Fibroblast of the conjunctiva (primary cell): ENCODE measurements at places on chromosomes 4 and X.

GRCh38 chr4:141896687-141897086, 260.3 kb downstream of the IL15 start:
- DNase-seq: no peak

- DNase-seq: peak; percentile 55
Observed at GRCh38 chr4:168917138-168917779, 92.8 kb downstream of the CBR4 start.

DNA sequence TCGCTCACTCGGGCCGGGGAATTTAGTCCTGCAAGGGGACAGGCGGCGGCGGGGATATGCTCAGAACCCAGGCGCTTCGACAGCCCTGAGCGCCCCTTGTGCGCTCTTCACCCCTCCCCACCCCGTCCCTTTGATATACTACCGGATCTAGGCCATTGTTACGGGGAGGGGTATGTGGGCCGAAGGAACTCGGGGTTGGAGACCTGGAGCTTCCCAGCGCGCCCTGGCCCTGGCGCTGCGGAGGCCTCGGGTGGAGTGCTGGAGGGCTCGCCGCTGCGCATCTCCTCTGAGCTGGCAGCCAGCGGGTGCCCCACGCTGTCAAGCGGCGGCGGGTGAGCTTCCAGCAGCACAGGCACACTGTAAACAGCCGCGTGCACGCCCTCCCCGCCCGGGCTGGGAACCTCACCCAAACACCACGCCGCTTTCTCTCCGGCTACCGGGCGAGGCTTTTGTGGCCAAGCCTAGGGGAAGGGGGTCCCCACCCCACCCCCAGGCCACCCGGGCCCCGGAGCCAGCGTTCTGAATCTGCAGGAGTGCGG, 54.5 kb upstream of the BCOR start:
- DNase-seq: no peak

- DNase-seq: peak; percentile 41
Observed at GRCh38 chr4:86496094-86497080, 97.7 kb upstream of the PTPN13 start.

GRCh38 chrX:40105835-40106675, 8.3 kb upstream of the BCOR start:
- DNase-seq: no peak

GRCh38 chr4:25865586-25865985, 2.8 kb upstream of the SEL1L3 start:
- no peak for DNase-seq

DNA sequence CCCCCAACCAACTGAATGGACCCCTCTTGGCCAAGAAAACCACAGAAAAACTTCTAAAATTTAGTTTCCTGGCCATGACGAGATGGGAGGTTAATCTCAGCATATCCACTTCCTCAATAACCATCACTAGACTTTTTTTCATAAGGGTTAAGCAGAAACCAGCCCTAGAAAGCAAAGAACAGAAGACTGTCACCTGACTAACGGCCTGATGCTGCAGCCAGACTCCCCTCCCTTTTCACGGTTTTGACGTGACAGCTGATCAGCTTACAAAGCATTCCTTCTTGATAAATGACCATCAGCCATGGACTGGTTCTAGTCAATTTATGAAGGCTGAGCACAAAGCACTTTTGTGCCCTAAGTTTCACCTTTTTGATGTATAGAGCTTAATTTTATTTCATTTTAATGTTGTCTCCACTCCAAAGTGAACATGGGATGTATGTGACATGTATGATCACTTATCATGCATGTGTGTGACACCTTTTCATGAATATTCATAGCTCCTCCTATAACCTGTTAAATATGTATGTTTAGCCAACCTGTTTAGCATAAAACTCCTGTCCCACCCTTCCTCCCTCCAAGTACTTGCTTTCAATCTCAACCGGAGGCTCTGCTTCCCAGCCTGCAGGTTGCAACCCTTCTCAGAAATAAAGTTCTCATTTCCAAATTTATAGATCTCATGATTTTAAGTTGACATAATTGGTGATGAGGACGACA, 56.3 kb downstream of the SERTM2 start:
- no peak for DNase-seq

GRCh38 chrX:43853225-43853828, 28.9 kb downstream of the MAOB start:
- DNase-seq: no peak

- DNase-seq: no peak
Observed at GRCh38 chrX:72037601-72038000, 94.1 kb downstream of the RTL5 start.

DNA sequence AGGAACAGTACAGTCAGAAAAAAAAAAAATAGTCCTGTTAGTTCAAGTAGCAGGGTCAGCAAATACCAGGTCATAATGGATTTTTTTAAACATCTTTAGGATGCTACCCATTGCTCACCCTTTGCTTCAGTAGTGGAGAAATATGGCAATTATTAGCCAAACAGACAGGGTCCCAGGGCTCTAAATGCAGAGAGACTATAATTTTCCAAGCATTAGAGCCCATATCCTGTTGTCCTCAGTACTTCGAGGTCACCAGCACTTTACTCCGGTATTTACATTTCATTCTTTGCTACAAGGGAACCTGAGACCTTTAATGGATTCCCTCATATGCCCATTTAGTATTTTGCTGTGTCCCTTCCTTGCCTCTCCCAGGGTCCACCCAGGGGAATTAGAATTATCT, 1562.9 kb upstream of the TENM3 start:
- DNase-seq: no peak

- no peak for DNase-seq
Observed at GRCh38 chr4:25844961-25845712, 17.7 kb downstream of the SEL1L3 start.

DNA sequence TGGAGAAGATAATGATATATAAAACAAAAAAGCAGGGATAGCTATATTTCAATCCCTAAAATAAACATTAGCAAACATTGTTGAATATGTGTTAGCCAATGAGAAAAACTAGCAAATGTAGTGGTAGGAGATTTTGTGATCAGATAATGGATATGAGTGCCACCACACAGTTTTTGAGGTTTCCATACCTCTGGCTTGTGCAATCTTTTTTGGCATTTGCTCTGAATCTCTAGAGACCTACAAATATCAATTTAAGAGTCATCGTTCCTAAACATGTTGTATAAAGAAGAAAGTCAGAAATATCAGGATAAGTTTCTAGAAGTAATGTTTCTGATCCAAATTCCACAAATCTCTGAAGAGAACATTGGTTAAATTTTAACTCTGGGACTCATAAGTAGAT, 308.7 kb downstream of the PDGFC start:
- DNase-seq: no peak

GRCh38 chr4:141229408-141230101, 8.9 kb downstream of the ZNF330 start:
- no peak for DNase-seq

- peak; percentile 40 for DNase-seq
Observed at GRCh38 chr4:109113521-109113920, 188.9 kb downstream of the COL25A1 start.

DNA sequence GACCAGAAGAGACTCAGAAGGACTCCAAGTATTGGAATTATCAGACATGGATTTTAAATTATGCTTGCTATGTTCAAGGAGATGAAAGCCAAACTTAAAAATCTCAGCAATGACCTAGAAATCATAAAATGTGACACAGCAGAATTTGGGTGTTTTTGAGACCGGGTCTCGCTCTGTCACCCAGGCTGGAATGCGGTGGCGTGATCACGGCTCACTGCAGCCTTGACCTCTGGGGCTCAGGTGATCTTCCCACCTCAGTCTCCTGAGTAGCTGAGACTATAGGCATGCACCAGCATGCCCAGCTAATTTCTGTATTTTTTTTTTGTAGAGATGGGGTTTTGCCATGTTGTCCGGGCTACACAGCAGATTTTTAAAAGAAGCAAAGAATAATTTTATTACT, 12.7 kb downstream of the TAB3 start:
- no peak for DNase-seq

DNA sequence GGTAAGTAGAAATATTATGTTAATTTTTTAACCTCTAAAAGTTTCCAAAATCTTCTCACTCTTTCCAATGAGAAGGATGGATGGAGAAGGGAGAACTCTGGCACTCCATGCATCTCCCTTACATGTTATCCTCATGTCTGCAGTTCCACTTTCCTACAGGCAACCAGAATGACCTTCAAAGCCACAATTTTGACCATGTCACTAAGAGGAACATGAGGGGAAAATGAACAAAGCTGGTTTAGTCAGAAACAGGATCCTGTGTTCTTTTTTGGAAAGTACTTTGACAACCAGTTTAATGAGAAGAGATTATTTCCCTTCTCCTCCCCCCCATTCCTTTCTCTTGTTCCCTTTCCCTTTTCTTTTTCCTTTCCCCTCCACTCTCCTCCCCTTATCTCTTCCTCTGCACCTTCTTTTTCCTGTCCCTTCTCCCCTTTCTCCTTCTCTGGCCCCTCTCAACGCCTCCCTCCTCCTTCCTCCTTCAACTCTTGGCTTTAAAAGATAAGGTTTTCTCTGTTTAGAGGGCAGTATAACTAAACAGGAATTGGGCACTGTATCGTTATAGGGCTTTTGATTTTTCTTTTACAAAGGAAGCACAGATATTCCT, 42.5 kb downstream of the DTHD1 start:
- no peak for DNase-seq

DNA sequence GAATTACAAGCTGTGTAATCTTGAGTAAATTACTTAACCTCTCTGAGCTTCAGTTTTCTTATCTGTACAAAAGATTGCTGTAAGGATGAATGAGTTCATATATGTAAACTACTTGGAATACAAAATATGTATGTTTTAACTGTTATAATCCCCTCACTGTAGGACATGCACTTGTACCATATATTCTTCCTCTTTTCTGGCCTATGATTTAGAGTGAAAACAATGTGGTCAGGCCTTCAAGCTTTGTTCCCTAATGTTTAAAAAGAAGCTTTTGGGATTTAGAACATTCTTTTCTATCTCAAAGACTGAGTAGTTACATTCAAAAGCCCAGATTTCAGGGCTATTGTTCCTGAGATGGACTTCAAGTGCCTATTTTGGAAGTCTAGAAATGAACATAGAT, 26.7 kb upstream of the GPRIN3 start:
- no peak for DNase-seq

- no peak for DNase-seq
Observed at GRCh38 chr4:167183036-167183435, 51.3 kb downstream of the SPOCK3 start.

GRCh38 chr4:181020456-181020855, 1222.7 kb upstream of the TENM3 start:
- DNase-seq: no peak

DNA sequence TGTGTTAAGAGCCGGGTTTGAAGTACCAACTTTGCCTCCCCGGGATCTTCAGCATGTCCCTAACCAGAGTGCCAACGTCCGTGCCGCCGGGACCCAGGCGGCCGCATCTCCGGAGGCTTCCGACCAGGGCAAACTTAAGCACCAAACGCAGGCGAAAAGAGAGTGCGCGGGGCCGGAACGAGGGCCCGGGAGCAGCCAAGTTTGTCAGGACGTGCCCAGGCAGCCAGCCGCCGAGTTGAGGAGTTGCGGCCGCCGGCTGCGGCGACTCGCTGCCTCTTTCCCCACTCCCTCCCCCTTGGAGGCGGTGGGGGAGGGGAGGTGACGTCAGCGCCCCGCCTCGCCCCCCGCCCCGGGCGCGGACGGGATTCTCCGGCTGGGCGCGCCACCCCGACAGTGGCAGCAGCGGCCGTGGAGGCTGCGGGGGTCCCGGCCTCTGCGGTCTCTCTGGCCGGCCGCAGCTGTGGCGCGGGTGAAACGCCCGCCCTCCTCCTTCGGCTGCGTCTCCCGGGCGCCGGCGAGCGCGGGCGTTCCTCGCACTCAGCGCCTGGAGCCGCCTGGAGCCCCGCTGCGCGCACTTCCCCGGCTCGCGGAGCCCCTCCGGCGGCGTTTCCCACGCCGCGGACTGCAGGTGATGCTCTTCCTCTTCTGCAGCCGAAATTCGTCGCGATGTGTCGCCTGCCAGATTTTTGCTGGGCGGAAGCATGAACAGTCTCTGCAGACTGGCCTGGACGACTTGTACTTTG, 2.9 kb upstream of the FAT1 start:
- DNase-seq: no peak

DNA sequence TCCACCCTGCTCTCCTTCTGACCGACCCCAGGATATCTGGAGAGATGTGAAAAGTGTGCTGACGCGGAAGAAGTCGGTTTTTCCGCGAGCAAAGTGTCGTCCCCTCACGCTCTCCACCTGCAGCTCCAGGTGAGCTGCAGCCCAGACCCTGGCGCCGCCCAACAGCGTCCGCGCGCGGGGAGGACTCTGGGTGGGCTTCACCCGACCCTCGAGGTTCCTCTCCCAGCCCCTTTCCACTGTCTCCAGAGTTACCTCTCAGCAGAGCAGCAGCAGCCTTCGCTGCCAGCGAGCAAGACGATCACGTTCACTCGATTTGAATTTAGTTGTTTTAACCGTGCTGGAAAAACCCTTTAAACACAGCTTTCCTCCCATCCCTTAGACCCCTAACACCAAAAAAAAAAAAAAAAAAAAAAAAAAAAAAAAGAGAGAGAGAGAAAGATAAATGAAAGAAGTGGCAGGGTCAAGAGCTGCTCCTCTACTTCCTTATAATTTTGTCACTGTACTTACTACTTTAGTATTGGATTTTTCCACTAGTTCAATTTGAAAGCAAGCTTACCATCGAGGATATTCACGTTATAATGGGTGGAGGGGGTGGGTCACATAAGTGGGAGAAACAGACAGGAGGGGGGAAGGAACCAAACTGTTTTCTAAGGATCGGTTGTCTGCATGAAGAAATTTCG, 758 bp upstream of the NR3C2 start:
- no peak for DNase-seq

GRCh38 chr4:142402156-142402555, 443.9 kb downstream of the INPP4B start:
- DNase-seq: peak; percentile 69

DNA sequence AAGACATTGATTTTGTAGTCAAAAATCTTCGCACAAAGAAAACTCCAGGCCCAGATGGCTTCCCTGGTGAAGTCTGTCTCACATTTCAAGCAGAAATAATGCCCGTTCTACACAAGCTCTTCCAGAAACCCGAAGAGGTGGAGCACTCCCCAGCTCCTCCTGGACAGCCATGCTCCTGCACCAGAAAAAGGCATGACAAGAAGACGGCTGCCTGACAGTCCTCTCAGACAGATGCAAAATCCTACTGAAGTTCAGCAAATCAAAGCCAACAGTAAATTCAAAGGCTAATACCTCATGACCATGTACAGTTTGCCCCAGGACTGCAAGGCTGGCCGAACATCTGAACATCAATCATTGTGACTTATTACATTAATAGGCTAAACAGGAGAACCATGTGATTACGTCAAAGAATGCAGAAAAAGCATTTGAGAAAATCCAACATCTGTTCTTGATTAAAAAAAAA, 30.8 kb upstream of the MXD4 start:
- peak; percentile 10 for DNase-seq

DNA sequence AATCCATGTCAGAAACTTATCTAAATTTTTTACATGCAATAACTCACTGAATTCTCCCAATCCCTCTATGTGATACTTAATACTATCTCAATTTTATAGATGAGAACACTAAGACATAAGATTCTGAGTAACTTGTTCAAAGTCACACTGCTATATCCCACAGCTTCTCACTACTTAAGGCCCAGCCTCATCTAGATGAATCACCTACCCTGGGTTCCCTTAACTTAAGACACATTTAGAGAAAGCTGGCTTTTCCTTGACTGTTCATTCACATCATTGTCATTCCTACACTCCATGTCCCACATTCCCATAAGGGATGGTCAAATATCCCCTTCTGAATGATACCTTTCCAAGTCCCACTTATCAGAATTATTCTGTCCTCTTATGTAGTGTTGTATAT, 21.0 kb downstream of the TNIP3 start:
- DNase-seq: no peak
